ENCODE measurements at places on chromosomes 1 and 21.

GRCh38 chr1:201350884-201351283 is 26.6 kb downstream of the TNNT2 start:
- no peak for DNase-seq

- peak; percentile 6 for DNase-seq
Observed at GRCh38 chr1:171742577-171742922, 685 bp upstream of the VAMP4 start.

GRCh38 chr1:204714194-204714860 is 28.8 kb upstream of the LRRN2 start:
- no peak for DNase-seq

DNA sequence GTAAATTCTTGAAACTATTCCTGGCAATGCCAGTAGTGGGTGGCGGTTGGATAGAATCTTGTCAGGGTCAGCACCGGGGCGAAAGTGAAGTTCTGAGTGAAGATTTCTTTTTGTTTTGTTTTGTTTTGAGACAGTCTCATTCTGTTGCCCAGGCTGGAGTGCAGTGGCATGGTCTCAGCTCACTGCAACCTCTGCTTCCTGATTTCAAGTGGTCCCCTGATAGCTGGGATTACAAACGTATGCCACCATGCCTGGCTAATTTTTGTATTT is 33.3 kb downstream of the PCNT start:
- no peak for DNase-seq

DNA sequence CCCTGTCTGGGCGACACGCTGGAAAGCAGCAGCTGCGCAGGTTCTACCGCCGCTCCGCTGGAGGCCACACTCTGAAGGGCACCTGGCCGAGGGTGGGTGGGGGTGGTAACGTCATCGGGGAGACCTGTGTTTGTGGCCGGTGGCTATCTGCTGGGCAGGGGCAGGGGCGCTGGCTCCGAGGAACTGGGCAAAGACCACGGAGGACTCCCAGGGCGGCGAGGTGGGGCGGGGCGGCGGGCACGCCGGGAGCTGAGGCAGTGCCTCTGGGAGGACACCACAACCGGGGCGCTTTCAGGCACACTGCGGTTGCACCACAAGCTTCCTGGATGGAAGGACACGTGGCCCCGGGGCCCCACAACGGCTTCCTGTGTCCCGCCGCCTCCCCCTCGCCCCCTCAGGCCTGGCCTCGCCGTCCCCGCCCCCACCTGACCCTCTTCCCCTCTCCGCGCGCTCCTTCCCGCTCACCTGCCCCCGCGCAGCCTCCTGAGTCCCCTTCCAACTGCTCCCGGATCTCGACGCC is 3.3 kb upstream of the DENND2D start:
- peak; percentile 59 for DNase-seq

GRCh38 chr1:119975006-119975405 is 78.7 kb upstream of the ADAM30 start:
- DNase-seq, result no peak

GRCh38 chr21:38669186-38669585 is 136.5 kb upstream of the ETS2 start:
- DNase-seq, result no peak

DNA sequence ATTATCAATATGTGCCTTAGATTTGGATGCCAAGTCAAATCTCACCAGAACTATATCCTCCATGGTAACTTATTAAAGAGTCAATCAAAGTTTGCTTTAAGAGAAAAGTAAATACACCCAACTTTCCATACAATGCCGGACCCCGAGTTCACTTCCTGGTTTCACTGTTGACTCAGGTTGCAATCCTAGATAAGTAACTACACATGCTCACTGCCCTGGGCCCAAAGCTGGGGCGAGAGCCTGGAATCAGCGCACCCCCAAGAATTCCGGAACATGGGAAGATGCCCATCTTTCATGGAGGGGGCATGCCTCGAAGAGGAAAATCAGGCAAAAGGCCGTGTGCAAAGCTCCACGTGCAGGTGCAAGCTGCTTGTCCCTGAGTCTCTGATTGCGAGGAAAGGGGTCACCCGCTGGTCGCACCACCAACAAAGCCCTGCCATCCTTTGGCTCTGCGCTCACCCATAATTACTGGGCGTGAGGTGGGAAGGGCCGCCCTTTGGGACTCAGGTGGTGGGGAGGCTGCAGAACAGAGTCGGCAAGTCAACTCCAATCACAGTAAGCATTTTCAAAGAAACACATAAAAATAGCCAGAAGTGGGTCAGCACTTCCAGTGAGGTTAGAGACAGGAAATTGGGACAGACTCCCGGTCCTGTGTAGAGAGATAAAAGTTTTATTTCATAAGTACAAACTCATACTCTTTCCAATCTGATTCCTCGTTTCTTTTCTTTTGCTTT is 167.7 kb downstream of the TOMM20 start:
- no peak for DNase-seq

- no peak for DNase-seq
Observed at GRCh38 chr1:62906428-62906886, 122.5 kb downstream of the ATG4C start.

Data from activated CD4-positive, alpha-beta T cell treated with anti-CD3 and anti-CD28 coated beads, Interleukin-2, amount 50 U/mL, for 24 hours (primary cell).